ENCODE measurements at places on chromosomes 1 and 21. TPM values are rescaled to one million over a fixed set of nuclear protein-coding genes. Genes with fewer than 3 reads are reported as not detected.

DNA sequence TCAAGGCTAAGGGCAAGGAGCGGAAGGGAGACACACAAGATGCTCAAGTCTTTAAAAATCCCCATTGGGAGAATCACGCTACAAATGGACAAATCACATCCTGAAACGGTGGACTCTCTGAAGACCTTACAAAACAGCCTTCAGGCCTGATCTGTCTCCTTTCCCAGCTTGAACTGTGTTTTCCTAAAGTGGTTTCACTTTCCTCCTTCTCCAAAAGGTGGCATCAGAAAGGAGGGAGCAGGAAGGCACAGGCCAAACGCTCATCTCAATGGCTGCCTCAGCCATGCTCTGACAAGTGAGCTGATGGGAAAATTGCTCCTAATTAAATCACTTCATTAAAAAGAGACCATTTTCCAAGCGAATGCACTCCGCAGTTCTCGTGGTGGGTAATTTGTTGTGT lies 47.7 kb downstream of the UTP25 start:
- peak; percentile 20 for DNase-seq

DNA sequence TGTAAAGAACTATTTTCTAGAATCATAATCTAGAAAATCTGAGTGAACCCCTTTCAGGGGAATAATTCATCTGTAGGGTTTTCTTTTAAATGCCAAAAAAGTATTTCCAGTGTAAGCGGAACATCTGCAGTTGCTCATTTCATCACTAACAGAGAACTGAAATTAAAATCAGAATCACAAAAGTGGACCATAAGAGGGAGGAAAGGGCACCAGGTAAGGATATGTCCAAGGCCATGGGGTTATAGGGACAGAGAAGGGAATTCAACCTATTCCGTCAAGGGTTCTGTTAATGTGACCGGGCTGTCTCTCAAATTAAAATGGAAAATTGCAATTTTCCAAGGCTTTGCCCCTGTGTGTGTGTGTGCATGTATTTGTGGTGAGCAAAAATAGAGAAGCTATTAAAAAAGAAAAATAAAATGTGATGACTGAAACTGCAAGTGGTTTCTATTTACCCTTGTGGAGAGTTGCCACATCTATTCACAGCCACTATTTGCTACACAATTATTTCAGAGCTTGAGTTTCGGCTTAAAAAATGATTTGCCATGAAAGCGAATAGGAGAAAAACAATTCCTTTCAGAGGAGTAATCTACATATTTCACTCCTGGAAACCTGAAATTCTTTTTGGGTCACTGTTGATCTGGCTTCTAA lies 53.1 kb downstream of the APP start:
- no peak for DNase-seq

DNA sequence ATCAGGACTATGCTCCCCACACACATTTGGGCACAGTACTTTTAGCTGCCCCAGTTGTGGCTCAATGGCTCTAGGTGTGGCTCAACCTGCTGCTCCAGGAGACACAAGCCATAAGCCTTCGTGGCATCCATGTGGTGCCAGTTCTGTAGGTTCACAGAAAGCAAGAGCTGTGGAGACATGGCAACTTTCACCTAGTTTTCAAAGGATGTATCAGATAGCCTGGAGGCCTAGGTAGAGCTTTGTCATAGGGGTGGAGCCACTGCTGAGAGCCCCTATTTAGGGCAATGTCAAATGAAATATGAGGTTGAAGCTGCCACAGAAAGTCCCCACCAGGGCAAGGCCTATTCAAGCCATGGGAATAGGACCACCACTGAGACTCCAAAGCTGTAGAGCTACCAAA lies 210.5 kb downstream of the LMO4 start:
- no peak for DNase-seq

- peak; percentile 77 for DNase-seq
Observed at GRCh38 chr1:224183591-224184312, 712 bp downstream of the DEGS1 start.

DNA sequence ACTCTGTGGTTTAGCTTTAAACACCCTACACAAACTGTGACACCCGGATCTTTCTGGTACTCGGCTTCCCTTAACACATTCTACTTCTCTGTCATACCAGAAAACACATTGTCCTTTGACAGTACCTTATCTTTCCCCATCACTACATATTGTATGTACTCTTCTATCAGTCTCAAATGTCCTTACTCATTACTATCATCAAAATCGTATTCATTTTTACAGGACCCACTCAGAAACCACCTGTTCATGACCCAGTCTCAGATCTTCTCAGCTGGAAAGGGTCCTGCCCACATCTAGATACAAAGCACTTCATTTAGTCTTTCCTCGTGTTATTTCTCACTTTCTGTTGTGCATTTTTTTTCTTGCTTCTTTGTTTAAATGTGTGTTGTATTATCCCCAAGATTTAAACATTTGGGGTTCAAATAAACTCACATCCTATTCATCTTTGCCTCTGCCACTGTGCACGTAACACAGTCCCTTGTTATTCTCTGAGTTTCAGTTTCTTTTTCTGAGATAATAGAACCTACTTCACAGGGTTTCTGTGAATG lies 27.7 kb downstream of the CD34 start:
- no peak for DNase-seq

PRXL2B gene
- 15.4 TPM for total RNA-seq

DNA sequence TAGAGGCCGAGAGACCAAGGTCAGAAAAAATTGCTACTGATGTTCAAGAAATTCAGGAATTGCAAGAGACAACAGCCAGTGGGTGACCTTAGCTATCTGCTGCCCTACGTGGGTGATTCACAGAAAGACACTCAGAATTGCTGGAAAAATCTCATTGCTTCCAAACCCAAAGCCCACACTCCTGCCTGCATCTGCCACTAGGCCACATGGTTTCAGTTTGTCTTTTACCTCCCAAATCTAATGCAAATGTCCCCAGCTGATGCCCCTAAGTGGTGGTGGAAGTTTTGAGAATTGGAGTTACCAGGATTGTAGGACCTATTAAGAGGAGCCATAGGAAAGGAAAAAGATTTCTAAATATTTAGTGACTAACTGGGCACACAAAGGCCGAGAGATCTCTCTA lies 341.5 kb upstream of the CHRM3 start:
- no peak for DNase-seq

ALDH9A1 gene
- total RNA-seq, result 84.0 TPM

DNA sequence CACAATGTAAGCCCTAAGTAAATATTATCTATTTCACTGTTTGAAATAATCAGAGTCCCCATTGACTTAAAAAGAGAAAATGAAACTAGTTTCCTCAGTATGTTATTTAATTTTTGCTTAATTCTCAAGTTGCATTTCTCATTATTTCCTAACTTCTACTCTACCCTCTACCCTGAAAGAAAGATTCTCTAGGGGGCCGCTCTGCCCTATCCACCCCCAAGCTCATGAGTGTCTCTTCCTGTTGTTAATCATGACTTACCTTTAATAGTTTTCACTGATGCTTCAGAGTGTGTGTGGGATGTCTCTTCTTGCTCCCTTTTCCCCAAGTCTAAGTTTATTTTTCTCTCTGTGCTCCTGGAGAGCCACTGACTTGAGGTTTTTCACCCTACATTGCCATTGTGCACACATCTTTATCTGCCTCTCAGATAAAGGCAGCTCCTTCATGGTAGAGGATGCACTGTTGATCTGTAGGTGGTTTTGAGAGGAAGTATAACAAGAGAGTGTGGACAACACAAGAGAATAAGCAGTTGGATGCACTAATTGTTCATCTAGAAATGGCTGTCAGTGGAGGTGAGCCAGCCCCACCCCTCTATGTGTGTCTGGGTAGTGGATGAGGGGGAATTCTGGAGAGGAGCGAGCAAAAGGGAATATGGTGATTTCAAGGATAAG lies 261.7 kb downstream of the CHRM3 start:
- no peak for DNase-seq

ATP1A2 gene
- total RNA-seq, result 144 TPM

RGSL1 gene
- total RNA-seq, result not detected

FALEC gene
- not detected for total RNA-seq

CD1E gene
- not detected for total RNA-seq

DNA sequence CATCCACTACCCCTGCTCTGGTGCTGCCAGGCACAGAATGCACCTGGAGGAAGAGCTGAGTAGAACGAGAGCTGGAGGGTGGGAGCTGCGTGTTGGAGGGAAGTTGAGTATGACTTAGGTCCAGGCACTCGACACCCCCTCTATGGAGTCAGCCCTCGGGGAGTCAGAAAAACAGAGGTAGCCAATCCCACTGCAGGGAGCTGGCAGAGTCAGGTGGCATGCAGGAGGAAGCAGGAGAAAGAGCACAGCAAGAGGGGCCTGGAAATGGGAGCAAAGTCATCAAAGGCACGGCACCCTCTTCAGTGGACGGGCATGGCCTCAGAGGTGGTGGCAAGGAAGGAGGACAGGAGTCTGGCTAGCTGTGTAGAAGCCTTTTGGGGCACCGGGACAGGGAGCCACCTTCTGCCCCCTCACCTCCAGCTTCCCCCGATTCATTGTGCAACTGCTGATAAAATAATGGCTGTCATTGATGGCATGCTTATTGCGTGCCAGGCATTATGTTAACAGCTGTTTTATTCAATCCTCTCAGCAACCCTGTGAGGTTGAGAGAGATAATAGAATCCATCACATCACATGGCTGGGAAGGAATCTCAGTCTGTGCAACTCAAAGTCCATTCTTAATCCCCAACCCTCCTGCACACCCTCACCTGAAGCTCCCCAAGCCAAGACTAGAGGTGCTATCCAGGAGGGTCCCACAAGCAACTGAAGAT lies 42.0 kb downstream of the C1orf198 start:
- peak; percentile 58 for DNase-seq

DNA sequence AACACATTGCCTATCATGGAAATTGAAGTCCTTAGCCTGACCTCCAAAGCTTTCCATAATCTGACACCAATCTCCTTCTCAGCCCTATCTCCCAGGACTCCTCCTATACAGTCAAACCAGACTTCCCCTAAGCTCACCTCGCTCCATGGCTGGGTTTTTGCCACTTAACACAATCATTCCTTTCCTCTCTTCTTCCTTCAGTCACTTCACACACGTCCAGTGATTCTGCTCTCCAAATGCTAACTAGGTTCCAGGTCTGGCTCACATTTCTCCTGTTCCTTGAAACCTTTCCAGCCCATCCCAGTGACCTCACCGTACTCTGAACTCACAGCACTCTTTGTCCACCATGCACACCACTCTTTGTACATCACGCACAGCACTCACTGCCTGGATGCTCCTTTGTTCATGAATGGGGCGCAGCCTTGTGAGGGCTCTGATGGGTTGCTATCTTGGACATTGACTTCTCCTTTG lies 98.4 kb downstream of the GLUL start:
- DNase-seq, result no peak

DNA sequence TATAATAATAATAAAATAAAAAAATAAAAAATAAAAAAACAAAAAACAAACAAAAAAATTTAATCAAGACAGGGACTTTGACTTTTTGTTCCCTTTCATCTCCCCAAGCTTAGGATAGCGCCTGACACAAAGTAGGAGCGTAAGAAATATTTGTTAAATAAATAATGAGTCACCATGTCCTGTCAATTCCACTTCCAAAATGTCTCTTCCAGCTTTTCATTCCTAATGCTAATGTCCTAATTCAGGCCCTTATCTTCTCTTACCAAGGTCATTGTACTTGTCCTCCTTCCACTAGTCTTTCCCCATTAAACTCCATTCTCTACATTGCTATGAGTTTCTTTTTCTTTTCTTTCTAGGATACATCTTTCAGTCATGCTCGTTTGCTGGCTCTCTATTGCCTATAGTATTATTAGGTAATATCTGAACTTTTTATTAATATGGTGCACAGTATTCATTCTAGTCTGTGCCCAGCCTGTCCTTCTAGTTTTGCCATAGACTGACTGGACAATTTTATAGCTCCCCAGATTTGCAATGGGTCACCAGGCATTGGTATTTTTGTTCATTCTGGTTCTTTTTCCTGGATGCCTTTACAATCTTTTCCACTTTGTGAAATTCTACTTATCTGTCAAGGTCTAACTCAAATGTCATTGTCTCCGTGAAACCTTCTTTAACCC lies 11.4 kb downstream of the NEXN start:
- DNase-seq, result no peak

GRCh38 chr1:59592924-59593323 lies 221.8 kb upstream of the HOOK1 start:
- no peak for DNase-seq

LCE1A gene
- not detected for total RNA-seq

GRCh38 chr21:15063814-15064575 lies 805 bp downstream of the NRIP1 start:
- peak; percentile 66 for DNase-seq

- peak; percentile 62 for DNase-seq
Observed at GRCh38 chr1:18907917-18908845, 5.8 kb upstream of the ALDH4A1 start.

RNU1-4 gene
- under 0.01 TPM for total RNA-seq

F13B gene
- not detected for total RNA-seq

CLEC20A gene
- not detected for total RNA-seq

DNA sequence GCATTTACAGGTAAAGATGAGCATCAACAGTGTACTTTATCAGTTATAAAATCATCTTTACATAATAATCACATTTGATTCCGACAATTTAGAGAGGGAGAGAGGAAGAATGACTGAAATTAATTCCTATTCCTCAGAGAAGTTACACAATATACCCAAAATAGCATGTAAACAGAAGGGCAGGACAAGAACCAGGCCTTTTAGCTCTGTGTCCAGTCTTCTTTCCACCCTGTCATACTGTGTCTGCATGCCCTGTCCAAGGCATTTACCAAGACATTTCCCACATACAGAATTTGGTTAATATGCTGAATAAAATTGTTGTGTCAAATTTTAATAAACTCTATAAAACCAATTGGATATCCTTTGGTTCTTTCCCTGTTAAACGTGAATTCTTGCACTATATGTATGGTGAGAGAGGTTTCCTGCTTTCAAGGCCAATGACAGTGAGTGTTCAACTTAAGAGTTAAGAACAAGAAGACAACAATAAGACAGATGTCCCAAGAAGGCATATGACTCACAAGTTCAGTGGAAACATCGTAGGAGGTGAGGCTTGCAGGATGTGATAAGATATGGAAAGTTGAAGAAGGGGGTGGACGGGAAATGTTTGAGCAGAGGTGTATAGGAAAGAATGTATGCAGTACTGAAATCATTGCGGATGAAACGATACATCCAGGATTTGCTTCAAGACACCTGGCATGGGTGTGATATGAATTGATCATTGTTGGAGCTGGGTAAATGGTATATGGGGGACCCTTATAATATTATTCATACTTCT lies 20.8 kb downstream of the LRRC8B start:
- no peak for DNase-seq

DNA sequence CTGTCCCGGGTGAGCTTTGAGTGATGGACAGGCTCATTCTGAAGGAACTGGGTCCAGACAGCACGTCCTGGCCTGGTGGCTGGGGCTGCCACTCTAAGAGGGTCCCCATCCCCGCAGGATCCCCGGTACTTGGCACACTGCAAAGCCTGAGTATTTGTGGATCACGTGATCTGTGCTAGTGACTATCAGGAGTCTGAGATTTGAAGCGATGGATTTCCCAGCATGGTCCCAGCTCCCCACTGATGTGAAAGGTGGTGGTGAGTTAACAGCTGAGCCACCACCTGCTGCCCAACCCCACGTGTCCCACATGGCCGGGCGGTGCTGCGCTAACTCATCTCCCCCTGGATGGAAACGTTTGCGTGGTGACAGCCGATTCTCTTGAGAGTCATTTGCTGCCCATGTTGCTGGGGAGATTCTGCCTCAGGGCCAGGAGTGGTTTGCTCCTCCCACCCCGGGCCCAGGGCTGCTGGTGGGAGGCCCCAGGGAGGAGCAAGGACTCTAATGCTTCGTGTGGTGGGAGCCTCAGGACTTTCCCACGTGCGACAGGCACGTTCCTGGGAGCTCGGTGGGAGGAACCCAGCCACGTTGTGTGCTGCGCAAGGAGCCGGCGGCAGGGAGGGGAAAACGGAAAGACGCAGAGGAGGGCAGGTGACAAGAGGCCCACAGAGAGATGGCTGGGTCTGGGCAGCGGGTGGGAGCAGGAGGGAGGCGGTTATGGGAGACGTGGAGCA lies 15.1 kb downstream of the FAAP20 start:
- DNase-seq, result peak; percentile 73

BGLAP gene
- 1.0 TPM for total RNA-seq
